Posterior cingulate gyrus (tissue), 11 donors: ENCODE measurements at places on chromosomes 2 and 18.

- DNase-seq: no peak
These were observed 47.8 kb upstream of the FOSL2 start for GRCh38 chr2:28344756-28345373.

DNA sequence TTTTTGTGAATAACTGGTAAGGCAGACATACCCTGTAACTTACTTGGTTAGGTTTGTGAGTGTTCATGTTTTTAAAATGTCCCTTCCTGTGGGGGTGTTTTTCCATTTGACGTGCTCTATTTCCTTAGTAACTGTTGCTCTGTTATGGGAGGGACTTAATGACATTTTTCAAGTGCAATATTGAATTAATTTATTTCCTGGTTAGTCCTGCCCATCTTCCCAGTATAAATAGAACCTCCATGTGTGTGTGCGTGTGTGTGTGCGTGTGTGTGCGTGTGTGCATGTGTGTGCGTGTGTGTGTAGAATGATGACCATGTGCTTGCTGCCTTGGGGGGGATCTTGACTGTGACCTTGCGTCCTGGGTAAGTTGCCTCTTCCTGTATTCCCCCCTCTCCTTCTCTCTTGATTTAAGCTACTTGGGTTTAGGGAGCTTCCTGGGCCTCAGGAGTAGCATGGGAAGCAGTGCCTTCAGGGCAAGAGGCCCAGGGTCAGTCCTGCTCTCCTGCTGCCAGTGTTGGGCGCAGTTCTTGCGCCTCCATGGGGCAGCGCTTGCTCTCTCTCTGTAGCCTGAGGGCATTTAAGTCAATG is 163.9 kb downstream of the LDLRAD4 start:
- DNase-seq: no peak

DNA sequence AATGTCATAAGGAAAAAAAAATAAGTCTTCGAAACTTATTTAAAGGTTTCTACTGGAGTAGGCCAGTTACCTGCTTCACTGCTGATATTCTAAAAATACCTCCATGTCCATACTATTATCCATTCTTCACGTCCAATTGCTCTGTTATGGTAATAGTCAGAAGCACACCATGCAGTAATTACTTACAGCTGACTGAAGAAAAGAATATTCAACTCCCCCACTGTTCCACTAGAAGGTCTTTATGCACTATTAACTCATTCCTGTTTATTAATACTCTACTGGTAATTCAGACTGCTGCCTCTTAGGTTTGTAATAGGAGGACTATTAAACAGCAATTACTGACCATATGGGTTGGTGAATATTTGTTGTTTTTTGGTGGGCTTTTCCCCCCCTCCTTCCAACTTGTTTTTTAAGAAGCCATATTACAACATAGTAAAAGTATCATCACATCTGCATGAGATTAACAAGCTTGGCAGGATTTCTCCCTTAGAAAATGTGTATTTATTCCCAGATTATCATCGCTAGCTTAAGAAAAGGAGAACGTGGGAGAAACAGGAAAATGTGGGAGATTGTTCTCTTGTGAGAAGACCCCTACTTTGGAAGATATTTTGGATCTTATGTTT is 806.4 kb upstream of the FANCL start:
- DNase-seq: no peak

DNA sequence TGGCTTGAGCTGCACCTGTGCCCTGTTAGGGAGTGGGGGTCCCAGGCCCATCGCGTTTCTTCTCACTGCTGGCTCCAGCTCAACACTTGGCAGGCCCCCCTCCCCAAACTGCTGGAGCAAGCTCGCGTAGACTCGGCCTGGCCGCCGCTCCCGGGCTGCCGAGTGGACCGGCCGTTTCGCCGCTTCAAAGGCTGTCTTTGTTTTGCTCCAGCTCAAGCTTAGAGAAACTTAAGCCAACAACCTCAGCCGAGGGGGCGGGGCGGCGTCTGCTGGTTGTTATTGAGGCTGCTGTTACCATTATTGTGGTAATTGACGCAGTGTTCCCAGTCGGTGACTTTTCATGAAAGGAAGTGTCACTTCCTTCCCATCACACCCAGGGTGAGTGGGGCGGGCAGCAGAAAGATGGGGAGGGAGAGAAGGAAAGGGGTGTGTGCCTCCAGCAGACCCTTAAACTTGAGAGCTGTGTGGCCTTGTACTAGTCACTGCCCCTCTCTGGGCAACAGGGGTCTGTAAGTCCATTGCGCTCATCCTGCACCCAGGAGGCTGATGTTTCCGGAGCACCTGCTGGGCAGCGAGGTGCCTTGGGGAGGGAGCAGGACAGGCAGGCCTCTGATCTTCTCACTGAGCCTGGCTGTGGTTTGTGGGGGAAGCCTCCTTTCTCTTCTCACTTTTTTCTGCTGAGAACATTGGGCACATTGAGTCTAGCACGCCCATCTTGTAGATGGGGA is 2.1 kb downstream of the ARID5A start:
- DNase-seq: peak; percentile 77

- no peak for DNase-seq
These were observed 41.4 kb upstream of the RNU4ATAC start for GRCh38 chr2:121489284-121489683.

DNA sequence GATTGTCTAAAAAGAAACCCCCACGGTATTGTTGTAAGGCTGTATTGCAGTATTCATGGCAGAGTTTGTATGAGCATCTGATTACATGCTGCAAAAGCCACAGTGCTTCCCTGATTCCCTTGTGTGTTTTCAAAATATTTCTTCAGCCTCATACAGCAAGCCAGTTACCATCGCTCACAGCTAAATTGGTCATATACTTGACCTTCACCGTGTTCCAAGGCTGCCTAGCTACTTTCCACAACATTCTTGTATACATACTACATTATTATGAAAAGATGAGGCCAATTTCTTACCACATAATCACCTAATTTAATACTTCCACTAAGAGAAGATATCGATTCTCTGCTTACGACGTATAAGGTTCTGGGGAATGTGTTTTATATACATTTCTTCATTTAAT is 576.3 kb upstream of the CNTNAP5 start:
- DNase-seq: no peak

- no peak for DNase-seq
These were observed 74.0 kb upstream of the FZD7 start for GRCh38 chr2:201959626-201960025.

- no peak for DNase-seq
These were observed 43.4 kb downstream of the MYL12B start for GRCh38 chr18:3305354-3305762.

GRCh38 chr2:218474527-218474926 is 55.6 kb downstream of the VIL1 start:
- DNase-seq: no peak

- DNase-seq: no peak
These were observed 179.0 kb upstream of the SLC39A10 start for GRCh38 chr2:195477996-195478382.

GRCh38 chr2:181393472-181393871 is 63.7 kb upstream of the ITGA4 start:
- no peak for DNase-seq

- no peak for DNase-seq
These were observed 88.0 kb downstream of the MEMO1 start for GRCh38 chr2:31922542-31923408.

DNA sequence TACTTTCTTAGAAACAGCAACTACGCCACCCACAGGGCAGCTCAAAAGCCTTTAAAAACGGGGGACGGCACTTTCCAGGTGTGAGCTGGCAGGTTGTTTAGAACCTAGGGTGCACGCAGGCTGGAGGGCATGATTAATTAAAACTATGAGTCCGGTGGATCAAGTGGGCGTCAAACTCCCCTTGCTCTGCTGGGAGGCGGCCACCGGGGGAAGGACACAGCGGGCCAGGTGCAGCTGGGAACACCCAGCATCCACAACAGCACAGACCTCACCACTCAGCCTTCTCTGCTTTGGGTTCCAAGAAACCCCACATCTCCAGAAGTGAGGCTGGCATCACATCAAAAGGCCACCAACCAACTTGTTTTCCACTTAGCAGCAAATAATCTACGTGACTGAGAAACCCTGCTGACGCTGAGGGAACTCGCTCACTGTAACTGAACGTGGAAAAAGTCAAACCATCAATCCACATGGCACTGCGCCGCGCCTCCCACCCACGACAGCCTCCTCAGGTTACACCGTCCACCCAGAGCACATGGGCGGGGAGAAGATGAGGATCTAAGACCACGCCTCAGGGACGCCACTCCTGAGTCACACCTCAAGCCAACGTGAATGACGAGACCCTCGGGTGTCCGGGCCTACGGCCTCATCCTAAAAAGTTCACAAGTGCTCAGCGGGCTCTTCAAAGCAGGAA is 118.2 kb downstream of the ZNF516 start:
- no peak for DNase-seq

- DNase-seq: no peak
These were observed 22.4 kb downstream of the COLEC11 start for GRCh38 chr2:3617198-3617890.

GRCh38 chr18:79931475-79931874 is 20.0 kb downstream of the SLC66A2 start:
- no peak for DNase-seq

- DNase-seq: no peak
These were observed 23.3 kb upstream of the ALLC start for GRCh38 chr2:3634596-3635121.

- no peak for DNase-seq
These were observed 68.6 kb upstream of the MAL start for GRCh38 chr2:94956797-94957391.

DNA sequence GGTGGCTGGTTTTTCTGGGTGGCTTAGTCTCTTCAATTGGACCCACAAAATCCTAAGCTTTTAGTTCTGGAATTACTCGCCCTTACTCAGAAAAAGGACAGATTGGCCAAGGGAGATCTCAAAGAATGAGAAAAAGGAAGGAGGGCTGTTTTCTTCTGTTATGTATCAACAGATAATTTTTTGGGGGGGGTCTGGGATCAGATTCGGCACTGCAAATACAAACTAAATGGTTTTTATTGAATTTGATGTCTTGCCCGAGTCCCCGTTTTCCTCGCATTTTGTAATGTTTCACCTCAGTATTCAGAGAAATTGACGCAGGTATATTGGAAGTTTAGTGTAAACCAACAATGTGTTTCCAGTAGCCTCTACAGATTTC is 762 bp downstream of the YIPF4 start:
- no peak for DNase-seq

- no peak for DNase-seq
These were observed 121.1 kb upstream of the TEX51 start for GRCh38 chr2:126777620-126777978.

DNA sequence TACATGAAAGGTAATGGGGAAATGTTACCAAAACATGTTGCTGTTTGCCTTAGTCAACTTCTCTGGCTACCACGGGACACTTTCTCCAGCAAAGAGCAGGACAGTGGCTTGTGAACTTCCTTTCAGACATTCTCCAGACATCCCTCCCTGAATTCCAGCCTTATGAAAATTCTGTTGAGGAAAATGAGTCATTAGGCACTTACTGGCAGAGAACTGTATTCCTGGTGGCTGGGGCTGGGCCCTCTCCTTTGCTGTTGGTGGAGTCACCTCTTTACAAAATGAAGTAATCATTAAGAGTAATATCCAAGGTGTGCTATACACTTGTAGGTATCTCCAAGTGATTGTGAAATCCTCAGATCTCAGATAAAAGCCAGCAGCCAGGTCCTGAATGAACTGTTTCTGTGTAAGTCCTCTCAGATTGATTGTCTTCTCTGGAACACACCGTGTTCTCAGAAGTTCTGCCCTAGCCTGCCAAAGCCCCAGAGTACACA is 1.3 kb upstream of the FAP start:
- no peak for DNase-seq

DNA sequence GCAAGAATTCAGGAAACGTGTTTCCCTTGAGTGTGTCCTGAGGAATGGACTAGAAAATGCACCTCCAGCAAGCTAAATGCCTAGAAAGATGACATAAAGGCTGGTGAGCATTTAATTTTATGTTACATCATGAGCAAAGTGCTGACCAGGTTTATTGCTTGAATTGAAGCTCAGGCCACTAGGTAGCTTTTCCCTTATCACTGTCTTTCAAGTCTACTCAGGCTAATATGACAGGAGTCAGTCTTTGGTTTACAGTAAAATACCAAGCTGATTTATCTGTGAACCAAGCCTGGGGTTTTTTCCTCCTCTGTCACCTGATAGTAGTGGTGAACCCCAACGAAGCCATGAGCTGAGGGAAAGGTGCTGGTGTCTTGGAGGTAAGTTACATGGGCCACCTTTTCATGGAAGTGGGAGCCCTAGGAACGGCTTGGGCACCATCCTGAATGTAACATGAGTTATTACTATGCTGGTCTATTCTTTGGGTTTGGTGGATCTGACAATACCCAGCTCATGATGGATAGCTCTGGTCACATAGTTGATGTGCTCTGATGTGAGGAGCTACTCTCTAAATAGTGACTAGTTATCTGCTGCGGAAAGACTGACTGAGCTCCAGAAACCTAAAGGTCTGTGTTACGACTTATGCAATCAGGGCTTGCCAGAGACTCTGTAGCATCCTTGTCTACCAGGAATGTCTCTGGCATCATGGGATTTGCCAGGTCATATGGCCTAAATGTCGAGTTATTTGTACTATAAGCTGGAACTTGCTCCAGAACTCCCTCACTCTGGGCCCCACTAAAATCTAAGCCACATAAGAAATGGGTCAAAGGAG is 39.8 kb downstream of the NUP35 start:
- no peak for DNase-seq

DNA sequence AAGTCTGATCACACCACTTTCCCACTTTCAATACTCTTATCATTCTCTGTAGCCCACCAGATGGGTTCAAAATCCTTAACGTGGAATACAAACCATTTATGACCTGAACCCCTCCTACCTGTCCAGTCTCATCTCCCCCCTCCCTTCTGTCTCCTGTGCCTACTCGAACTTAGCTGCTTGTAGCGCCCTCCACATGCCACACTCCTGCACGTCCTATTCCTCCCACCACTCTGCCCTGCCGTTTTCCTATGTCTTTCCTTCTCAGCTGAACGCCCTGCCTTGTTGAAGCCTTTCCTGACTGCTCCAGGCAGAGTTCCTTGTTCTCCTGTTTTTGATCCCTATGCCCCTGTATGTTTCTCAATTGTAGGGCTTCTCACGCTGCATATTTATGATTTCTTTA is 390.1 kb downstream of the HRH4 start:
- no peak for DNase-seq

GRCh38 chr2:88582030-88582429 is 45.2 kb downstream of the EIF2AK3 start:
- DNase-seq: no peak

- DNase-seq: no peak
These were observed 138.6 kb downstream of the ALK start for GRCh38 chr2:29782549-29783458.
